ENCODE measurements at places on chromosomes 6 and 20. TPM values are rescaled to one million over a fixed set of nuclear protein-coding genes. Genes with fewer than 3 reads are reported as not detected.

Gene C2
- 0.86 TPM for total RNA-seq

Gene FAM162B
- not detected for total RNA-seq

DNA sequence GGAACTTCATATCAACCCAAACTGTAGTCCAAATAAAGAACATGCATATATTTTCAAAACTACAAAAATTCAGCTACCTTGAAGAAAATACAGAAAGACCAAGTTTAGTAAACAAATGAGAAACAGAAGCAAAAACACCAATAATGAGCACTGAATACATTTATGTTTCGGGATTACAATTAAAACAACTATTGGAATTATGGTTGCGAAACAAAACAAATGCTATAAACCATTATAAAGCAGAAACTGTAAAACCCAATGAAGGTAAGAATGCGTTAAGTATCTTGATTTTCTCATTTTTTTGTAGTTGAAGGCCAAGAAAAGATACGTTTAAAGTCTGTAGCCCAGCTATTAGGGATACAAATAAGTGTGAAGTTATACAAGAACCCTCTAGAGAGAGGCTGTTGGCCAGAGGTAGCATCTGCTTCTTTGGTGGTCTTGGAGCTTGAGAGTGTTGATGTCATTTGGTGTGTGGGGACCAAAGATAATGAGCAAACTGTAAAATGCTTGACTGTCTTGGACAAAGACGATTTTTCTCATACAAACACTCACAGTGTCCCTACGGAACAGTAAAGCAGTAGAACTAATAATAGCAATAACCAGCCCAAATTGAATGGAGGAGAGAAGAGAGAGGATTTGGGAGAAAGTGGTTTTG is 111.5 kb downstream of the PRND start:
- DNase-seq: no peak

DNA sequence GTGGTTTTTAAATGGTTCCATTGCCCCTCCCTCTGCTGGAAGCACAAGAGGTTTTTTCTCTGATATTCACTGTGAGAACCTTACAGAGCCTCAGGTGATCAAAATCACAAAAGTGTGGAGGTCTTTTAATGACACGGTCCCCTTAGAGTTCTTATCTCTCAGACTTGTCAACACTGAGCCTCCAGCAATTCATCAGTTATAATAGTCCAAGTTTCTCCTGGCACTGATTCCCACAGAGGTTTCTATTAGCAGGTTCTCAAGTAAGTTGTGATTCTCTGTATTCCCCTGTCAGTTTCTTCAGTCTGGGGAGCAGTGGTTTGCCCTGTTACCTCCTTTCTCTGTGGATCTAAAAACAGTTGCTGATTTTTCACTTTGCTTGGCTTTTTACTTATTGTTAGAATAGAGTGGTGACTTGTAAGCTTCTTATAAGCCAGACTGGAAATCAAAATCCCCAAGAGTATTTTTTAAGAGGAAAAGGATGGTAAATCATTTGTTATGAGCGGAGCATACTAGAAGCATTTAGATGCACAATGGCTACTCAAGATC is 157.4 kb upstream of the BMP5 start:
- DNase-seq: no peak

GRCh38 chr20:20447196-20447595 is 79.3 kb downstream of the INSM1 start:
- no peak for DNase-seq

DNA sequence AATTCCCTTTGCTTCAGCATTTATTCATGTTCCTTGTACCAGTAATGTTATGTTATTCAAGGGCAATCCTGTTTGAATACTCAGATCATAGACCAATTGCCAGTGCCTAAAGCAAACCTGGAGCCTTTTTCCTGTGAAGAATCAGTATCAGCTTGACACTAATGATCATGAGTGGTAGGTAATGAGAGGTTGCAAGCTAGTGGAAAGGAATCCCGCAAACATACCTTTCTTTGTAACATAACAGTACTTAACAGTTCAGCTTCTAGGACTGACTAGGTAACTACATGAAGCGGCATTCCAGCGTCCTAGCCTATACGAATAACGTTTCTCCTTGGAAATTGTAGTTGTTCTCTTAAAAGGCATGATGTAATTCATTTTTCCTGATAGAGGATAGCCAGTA is 253.7 kb downstream of the TMEM242 start:
- DNase-seq: no peak

GRCh38 chr20:58268936-58269619 is 40.4 kb upstream of the RAB22A start:
- peak; percentile 72 for DNase-seq

GRCh38 chr6:169371344-169372127 is 117.9 kb upstream of the THBS2 start:
- DNase-seq: peak; percentile 25

- no peak for DNase-seq
These were observed 11.9 kb downstream of the GPX5 start for GRCh38 chr6:28537509-28538140.

Gene SULF2
- 2.4 TPM for total RNA-seq
